ENCODE measurements at places on chromosomes 11 and 22.

DNA sequence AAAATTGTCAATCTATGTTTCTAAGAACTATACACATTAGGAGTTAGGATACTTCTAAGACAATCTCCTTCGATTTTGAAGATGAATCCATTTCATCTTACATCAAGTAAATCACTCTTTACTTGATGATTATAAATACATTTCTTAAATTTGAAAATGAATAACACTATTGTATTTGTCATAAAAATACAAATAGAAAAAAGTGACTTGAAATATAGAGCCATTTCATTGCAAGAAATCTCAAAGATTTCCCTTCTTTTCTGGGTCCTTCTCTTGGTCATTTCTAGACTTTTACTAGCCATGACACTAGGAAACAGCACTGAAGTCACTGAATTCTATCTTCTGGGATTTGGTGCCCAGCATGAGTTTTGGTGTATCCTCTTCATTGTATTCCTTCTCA, at the start of gene OR5AK2:
Gene OR5AK2 (plus strand): TSS at position 301 of the 400 bp plus-strand sequence. CDS start 0 bp downstream, at position 301.
- no peak for DNase-seq

DNA sequence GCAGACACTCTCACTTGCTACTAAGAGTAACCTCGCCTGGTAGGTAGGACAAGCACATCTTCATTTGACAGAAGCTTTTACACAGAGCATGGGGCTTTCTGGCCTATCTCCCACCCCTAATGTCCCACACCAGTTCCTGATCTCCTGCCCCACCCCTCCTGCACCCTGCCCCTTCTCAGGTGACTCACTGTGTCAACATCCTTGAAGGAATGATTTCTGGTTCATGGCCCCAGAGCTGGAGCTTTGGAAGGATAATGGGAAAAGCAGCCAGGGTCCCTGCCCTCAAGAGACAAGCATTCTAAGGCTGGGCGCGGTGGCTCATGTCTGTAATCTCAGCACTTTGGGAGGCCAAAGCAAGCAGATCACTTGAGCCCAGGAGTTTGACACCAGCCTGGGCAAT, 47.2 kb downstream of the LRFN4 start:
- DNase-seq: no peak

DNA sequence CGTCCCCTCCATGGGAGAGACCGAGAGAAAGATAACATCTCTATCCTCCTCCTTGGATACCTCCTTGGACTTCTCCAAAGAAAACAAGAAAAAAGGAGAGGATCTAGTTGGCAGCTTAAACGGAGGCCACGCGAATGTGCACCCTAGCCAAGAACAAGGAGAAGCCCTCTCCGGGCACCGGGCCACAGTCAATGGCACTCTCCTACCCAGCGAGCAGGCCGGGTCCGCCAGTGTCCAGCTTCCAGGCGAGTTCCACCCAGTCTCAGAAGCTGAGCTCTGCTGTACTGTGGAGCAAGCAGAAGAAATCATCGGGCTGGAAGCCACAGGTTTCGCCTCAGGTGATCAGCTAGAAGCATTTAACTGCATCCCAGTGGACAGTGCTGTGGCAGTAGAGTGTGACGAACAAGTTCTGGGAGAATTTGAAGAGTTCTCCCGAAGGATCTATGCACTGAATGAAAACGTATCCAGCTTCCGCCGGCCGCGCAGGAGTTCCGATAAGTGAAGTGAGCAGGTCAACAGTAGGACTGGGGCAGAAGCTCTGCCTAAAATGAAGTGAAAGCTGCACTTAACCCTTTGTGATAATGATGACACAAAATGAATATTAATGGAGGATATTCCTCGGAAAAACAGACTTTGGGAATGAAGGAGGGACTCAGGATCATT, 65.3 kb downstream of the WNT11 start:
- DNase-seq: no peak

DNA sequence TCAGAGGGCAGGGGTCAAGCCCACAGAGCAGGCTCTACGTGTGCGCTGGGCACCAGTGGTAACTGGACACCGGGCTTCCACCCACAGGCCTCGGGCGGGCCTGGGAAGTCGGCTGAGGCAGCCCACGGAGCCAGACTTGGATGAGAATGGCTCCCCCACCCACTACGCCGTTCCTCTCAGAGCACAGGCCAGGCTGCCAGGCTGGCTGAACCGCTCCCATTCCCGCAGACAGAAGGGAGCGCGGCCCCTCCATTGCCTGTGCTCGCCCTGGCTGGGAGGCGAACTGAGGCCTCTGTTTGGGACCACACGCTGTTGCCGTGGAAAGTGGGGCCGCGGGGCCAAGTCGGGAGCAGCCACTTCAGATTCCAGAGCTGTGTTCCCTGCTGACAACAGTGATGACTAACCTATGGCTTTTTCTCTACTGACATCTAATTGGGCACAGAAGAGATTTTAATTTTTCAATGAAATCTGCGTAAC, 63.9 kb downstream of the MYH9 start:
- no peak for DNase-seq

GRCh38 chr11:20156876-20157613, 3.2 kb downstream of the DBX1 start:
- DNase-seq: no peak

DNA sequence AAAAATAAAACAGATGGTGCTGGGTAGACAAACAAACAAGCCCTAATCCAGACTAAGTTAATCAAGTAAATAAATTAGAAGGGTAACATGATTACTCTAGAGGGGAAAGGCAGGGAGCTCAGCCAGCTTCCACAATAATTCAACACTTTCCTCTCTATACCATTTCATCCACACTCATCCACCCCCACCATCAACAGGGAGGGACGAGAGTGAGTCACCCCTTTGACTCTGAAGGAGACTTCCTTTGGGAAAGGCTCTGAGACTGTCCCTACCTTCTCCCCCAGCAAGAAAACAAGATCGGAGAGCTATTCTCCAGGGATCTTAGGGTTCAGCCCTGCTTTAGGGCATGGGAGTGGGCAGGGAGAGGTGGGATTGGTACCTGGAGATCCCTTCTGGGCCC, 33.1 kb downstream of the TRIM66 start:
- DNase-seq: no peak

GRCh38 chr11:72225411-72225951, 914 bp downstream of the INPPL1 start:
- no peak for DNase-seq

GRCh38 chr22:50136581-50137015, 33.9 kb upstream of the PANX2 start:
- DNase-seq: no peak

DNA sequence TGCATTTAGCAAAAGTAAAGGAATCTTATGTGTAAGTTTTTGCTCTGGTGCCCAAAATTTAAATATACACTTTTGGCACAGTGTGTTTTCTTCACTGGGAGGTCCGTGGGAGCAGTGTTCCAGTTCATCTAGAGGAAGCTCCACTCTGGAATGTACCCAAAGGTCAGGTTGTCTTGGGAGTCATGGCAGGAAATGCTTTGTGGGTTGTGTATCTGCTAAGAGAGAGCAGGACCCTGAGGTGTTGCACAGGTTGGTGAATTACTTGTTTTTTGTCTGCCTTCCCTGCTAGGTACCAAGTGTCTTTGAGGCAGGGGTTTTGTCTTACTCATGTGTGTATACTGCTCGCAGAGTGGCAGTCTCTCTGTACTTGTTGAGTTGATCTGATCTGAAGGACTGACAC, 37.3 kb downstream of the DIXDC1 start:
- no peak for DNase-seq

GRCh38 chr11:42054351-42054900, 595.0 kb upstream of the LRRC4C start:
- DNase-seq: no peak

DNA sequence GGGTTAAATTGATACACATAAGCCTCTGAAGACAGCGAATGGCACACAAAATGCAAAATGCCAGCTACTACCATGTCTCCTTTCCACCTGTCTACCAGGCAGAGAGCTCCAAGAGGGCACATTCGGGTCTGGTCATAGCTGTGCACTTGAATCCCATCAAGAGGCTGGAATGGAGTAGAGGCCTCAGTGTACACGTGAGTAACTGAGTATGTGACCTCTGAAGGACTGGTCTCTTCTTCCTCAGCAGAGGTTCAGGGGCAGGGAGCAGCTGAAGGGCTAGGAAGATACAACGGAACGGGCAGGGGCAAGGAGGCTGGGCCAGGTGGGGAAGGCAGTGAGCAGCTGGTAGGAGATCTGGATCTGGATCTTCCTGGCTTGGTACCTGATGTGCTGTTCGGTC, 56.3 kb upstream of the PHOX2A start:
- DNase-seq: no peak

- no peak for DNase-seq
Measured at GRCh38 chr11:96257972-96258934, 84.7 kb downstream of the MAML2 start.

DNA sequence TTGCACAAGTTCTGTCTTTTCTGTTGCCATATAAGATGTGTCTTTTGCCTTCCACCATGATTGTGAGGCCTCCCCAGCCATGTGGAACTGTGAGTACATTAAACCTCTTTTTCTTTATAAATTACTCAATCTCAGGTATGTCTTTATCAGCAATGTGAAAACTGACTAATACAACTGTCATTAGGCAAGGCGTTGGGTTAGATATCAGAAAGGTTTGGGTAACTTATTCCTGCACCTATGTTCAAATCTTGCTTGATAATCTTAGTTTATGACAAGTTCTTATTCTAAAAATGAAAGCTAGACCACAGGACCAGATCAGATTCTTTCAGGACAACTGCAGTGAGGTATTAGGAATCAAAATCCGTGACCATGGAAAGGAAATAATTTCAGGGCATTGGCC, 160.6 kb upstream of the BDNF start:
- no peak for DNase-seq

GRCh38 chr11:100883830-100884229, 196.7 kb downstream of the ARHGAP42 start:
- DNase-seq: no peak

- DNase-seq: peak; percentile 32
Measured at GRCh38 chr22:35893698-35894097, 134.9 kb downstream of the RBFOX2 start.

DNA sequence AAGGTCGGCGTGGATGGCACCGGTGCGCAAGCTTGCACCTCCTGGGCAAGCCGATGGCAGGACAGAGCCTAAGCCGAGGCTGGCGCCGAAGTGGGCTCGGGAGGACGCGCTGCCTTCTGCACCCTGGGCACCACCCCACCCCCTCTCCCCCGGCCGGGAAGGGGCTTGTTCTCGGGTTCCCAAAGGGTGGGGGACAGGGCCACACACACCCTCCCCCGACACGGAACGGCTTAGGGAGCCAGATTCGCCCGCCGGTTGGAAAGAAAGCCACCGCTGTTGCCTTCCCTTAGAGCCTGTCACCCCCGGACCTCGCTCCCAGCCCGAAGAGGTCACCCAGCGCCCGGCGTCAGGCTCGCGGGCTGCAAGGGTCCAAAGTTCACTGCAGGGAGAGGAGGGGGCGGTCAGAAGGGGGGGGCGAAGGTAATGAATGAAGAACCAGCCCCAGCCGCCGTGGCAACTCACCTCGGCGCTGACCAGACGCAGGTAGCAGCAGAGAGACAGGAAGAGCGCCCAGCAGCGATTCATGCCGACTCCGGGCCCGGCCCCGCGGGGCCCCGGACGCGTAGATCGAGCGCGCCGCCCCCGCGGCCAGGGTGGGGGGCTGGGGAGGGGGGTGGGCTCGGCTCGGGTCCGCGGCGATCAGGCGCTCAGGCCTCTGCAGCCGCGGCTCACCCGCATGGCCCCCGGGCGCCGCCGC, 1.2 kb downstream of the PDGFB start:
- no peak for DNase-seq

- DNase-seq: no peak
Measured at GRCh38 chr11:44571871-44572270, 6.4 kb downstream of the CD82 start.

GRCh38 chr11:628056-628455, 1.1 kb upstream of the SCT start:
- no peak for DNase-seq

DNA sequence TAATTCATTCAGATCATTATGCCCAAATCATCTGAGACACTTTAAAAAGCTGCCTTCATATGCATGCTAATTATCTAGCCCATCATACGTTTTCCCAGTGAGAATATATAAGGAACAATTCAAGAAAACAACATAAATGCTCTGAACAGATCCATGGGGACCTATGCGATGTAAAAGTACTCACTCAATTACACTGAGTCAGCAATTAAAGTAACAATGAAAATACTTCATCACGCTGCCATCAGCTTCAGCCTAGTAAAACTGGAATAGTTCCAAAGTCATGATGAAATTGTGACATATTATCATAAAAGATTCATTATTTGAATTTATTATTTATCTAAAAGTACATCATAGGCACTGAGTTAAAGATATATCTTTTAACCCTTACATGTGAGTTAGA, 3.7 kb upstream of the OR8K5 start:
- no peak for DNase-seq

DNA sequence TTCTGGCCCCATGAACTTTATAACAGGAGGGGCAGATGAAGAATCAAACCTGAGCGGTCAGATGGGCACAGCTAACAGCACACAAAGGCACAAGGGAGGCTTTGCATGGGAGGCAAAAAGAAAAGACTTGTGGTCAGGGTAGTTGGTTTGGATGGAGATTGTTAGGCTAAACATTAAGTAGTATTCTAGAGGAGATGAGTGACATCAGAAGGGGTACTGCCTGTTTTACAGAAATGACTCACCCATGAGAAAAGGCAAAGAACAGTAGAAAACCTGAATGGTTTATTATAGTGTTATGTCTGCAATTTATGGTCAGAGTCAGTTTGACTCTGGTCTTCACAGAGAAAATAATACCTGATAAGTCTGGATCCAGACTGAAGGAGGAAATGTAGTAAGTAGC, 129.8 kb upstream of the KIRREL3 start:
- DNase-seq: no peak

DNA sequence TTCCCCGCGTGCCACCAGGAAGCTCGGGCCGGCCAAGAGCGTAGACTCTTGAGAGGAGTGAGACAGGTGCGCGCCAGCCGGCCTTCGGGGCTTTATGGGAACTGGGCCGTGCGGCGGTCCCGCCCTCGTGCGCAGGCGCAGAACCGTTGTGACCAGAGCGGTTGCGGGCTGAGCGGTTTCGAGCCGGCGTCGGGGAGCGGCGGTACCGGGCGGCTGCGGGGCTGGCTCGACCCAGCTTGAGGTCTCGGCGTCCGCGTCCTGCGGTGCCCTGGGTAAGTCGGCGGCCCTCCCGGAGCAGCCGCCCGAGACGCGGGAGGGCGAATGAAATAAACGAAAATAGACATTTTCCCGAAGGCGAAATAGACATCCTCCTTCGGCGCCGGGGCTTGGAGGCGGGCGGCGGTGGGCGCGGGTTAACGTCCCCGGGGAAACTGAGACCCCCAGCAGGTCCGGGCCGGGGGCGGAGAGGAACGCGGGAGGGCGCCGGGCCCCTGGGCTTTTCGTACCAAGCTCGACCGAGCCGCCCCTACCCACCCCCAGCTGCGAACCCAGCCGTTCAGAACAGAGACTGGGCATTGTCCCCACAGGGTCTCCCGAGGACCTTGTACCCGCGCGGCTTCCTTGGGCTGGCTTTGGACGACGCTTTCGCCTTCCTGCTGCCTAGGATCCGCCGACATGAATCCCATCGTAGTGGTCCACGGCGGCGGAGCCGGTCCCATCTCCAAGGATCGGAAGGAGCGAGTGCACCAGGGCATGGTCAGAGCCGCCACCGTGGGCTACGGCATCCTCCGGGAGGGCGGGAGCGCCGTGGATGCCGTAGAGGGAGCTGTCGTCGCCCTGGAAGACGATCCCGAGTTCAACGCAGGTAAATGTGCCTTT, at the start of gene ASRGL1:
Gene ASRGL1 (plus strand): TSS at position 146 of the 879 bp plus-strand sequence. CDS start 530 bp downstream, at position 676.
- DNase-seq: no peak

- DNase-seq: no peak
Measured at GRCh38 chr11:127052404-127052803, 51.8 kb upstream of the KIRREL3 start.

All from smooth muscle cell of the brain vasculature (primary cell).